H7 (cell line): ENCODE measurements at places on chromosomes 4 and X.

GRCh38 chr4:31085689-31086088 lies 365.5 kb downstream of the PCDH7 start:
- DNase-seq = no peak

DNA sequence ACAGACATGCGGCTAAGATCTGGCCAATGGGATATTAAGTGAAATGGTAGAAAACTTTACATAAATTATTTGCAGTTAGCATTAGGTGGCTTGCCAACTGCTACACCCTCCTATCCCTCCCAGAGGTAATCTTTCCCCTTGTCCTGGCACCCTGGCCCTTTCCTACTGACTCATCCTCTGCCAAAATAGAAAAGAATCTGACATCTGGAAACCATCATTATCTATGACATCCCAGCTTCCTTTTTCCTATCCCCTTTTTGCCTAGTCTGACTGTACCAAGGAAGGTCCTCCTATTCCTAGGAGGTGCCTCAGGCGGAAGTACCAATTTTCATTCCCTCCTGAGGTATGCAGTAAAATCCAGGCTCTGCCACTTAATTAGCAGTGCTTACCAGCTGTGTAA lies 163.6 kb upstream of the KLF3 start:
- no peak for DNase-seq

DNA sequence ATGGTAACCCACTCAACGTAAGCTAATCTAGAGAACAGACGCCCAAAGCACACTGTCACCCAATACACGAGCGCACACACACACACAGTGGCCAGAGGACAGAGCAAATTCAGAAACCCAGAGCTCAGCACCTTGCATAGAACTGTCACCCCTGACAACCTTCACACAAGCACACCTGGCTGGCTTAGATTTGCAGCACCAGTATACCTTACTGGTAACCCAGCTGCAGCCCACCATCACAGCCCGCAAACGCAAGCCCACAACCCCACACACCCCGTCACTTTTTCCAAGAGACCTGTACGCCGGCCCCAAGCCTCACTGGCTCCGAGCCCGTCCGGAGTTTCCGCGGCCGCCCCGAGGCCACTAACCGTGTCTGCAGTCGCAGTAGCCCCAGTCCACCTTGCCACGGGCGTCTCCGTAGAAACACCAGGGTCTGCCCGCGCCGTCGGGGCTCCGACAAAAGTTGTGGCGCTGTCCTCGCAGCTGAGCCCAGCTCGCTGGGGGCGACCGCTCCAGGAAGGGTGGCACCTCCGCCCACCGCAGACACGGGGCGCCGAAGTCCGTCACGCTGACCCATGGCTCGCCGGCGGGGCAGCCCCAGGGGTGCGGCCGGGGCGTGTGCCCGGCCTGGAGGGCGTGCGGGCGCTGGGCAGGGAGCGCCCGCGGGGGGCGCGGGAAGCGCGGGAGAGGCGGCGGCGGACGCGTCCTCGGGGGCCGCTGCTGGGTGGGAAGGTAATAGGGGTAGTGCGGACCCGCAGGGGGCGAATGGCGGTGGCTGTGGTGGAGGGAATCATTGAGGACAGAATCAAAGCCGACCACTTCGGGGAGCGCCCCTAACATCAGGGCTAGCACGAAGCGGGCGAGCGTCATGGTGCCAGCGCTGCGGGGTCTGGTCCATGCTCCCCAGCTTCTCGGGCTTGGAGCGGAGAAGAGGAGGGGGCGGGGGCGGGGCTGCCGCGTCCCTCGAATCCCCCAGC lies 664 bp downstream of the PRSS12 start:
- DNase-seq = peak; percentile 65

DNA sequence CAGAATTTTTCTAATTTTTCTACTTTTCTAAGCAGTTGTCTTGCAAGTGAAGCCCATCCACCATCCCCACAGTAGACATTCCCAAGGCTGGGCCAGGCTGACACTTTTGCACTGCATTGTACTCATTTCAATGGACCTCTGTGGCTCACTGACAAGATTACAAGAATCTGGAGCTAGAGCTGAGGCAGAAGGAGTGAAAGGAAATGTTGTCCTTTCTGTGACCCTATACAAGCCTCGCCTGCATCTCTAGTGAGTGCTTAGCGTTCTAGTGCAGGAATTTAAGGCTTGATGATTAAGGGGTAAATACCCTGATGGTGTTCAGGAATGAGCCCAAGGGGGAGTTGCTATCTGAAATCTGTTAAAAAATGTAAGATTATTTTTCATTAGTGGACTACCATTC lies 6.3 kb downstream of the MAGED1 start:
- DNase-seq = no peak

- no peak for DNase-seq
These were observed 15.3 kb upstream of the ANXA5 start for GRCh38 chr4:121712001-121712651.

GRCh38 chr4:63528256-63528991 lies 880.8 kb downstream of the TECRL start:
- DNase-seq = peak; percentile 3

DNA sequence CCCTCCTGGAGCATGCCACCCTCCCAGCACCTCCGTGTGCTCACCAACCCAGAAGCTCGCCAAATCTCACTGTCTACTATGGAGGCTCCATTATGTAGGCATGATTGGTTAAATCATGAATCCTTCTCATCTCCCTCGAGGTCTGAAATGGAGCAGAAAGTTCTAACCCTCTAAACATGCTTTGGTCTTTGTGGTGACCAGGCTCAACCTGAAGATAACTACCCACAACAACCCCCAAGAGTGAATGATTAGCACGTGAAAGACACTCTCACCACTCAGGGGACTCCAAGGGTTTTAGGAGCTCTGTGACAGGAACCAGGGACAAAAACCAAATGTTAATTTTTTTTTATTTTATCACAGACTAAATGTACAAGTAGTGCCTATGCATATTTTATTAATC lies 47.2 kb downstream of the APBB2 start:
- no peak for DNase-seq

GRCh38 chr4:80008971-80009370 lies 64.1 kb downstream of the ANTXR2 start:
- no peak for DNase-seq

DNA sequence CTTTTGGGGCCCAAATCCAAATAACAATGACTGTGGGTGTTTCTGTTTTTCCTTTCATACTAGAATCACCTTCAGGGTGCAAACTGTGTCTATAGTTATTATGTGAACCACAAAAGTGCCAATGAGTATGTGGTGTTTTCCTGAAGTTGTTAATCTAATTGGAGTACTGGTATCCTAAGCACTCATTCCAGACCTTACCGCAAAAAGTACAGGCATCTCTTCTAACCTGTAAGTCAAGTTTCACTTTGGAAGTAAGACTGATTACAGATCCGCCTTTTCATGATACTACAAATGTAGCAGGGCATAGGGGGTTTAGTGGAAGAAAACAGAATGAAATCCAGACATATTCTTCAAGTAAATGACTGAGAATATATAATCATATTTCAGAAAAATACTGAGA lies 16.1 kb downstream of the COQ2 start:
- no peak for DNase-seq

- no peak for DNase-seq
These were observed 821 bp downstream of the CXCL8 start for GRCh38 chr4:73741031-73741749.
